RCC 7860 (cell line): ENCODE measurements at places on chromosomes 2 and 18.

GRCh38 chr2:233449081-233449901, 95.0 kb downstream of the DGKD start:
- DNase-seq, result no peak

- DNase-seq, result no peak
Observed at GRCh38 chr2:178449700-178450523, 1.1 kb downstream of the PRKRA start.

- no peak for DNase-seq
Observed at GRCh38 chr2:230226051-230226551, 565 bp downstream of the SP140 start.

DNA sequence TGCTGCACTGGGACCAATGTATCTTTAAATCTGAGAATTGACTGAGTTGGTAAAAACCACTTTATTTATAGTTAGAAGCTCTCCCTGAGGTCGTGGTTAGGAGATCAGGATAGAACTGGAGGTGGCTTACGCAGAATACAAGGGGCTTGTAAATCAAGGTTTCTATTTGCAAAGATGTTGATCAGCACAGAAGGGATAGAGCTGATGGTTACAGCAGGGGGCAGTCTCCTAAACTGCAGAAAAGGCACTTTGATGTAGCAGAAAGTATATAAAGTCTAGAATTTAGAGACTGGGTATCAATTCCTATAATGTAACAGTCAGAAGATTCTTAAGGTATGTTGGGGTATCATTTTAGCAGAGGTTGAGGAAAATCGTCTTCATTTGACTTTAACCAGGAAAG, 25.2 kb upstream of the ACVR1 start:
- no peak for DNase-seq

- DNase-seq, result peak; percentile 50
Observed at GRCh38 chr2:168198476-168199207, 48.8 kb downstream of the STK39 start.

DNA sequence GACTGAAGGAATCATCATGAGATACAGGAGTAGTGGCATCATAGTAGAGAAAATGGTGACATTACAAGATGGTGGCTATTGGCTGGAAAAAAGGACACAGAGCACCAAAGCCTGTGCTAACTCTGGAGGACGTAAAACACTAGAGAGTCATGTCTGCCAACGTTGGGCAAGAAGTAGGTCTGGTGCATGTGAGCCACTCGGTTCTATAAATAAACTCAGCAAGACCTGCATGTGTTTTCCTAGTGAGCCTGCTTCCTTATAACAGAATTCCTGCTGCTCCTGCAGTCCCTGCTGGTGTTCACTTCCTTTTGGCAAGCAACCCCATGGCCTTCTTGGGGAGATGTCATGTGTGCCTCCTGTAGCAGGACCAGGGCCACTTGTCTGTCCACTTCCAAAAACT, 325.2 kb downstream of the OSR1 start:
- no peak for DNase-seq

DNA sequence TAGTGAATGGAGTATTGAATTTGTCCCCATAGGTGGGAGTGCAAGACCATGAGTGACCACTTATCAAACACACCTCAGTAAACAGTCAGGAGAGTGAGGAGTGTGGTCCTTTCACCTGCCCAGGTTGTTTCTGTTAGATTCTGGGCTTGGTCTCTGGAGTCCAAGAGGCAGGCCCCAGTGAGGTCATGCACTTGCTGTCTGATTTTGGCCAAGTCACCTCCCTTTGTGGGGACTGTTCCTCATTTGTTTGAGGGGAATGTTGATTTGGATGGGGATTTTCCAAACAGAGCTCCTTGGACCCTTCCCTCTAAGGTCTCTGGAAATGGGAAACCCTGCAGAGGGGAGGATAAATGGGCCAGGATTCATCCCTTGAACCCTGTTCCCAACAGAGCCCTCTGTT, 7.3 kb downstream of the IL1RN start:
- no peak for DNase-seq

DNA sequence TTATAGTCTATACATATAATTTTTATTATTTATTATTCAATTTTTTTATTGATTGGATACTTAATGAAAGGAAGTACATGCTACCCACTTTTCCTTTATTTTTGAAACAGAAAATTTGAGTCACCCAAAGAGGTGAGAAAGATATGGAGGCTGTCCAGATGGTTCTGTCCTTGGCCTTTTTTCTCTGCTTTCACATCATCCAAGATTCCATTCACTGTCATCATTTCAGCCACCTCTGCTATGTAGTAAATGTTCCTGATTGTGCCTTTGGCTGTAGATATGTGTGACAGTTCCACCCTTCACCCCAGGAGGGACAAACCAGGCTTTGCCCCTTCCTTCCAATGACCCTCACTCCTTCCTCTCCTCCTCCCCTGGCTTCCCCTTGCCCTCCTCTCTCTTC, 675.7 kb upstream of the ID2 start:
- DNase-seq, result no peak

DNA sequence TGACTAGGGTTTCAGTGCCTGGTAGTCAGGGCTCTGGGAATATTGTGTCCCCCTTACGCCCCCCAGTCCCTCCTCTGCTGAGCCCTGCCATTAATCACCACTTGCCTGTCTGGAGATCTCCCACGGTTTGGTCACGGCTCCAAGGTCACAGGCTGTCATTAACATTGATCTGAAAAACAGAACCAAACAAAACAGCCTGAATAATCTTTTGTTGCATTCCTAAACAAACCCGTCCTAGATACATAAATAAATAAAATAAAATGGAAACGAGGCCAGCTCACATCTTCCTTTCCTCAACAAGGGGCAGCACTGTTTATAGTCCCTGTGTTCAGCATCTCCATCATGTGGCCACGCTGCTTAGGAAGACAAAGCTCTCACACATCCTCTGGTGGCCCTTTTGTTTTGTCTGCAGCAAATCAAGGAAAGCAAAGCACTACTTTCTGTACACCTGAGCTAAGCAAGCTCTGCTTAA, 282.8 kb downstream of the AGPS start:
- no peak for DNase-seq

GRCh38 chr2:219496247-219496824, 2.4 kb upstream of the GMPPA start:
- no peak for DNase-seq

GRCh38 chr2:86037141-86037794, 68.4 kb downstream of the POLR1A start:
- peak; percentile 47 for DNase-seq

- DNase-seq, result no peak
Observed at GRCh38 chr2:25512707-25513106, 160.7 kb downstream of the DTNB start.

- peak; percentile 81 for DNase-seq
Observed at GRCh38 chr2:240369801-240370585, 65.5 kb upstream of the GPC1 start.

GRCh38 chr2:160838691-160839090, 321.5 kb upstream of the TANK start:
- DNase-seq, result no peak

DNA sequence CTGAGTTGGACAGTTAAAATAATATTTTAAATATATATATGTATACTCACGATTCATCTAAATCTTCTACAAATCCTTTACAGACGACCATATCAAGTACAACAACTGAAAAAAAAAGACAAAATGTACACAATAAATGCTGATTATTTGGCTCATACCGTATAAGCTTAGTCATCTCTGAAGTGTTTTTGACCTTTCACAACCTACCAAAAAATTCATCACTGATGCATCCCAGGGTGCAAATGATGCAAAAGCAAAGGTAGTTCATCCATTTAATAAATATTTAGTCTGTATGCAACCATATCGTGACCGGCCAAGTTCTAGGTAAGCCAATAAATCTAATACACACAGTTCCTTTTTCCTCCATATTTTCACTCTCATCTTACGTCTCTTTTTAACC, 1.1 kb downstream of the TMX3 start:
- DNase-seq, result no peak

- no peak for DNase-seq
Observed at GRCh38 chr2:101164021-101164420, 12.8 kb upstream of the TBC1D8 start.

DNA sequence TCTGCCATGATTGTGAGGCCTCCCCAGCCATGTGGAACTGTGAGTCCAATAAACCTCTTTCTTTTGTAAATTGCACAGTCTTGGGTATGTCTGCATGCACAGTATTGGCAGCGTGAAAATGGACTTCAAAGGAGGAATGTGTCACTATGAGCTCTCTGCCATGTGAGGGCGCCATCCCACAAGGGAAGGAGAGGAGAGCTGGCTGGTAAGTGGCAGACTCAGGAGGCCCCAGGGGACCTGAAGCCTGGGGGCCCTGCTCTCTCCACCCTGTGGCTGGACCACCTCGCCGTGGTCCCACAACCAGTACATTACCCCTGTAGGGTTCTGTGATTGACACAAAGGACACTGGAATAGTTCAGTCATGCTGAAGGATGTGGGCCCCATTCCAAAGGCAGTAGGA, 122.1 kb downstream of the RPIA start:
- no peak for DNase-seq

GRCh38 chr2:64137996-64138395, 6.2 kb downstream of the PELI1 start:
- no peak for DNase-seq

- DNase-seq, result peak; percentile 33
Observed at GRCh38 chr18:45690975-45691815, 32.8 kb upstream of the SLC14A1 start.

GRCh38 chr2:176892676-176893226, 319.8 kb upstream of the HNRNPA3 start:
- DNase-seq, result no peak

- no peak for DNase-seq
Observed at GRCh38 chr2:182540252-182540651, 113.4 kb upstream of the PDE1A start.

- DNase-seq, result no peak
Observed at GRCh38 chr18:21996351-21996826, 173.0 kb upstream of the GATA6 start.

- no peak for DNase-seq
Observed at GRCh38 chr2:232882505-232883115, 12.5 kb downstream of the SNORC start.

DNA sequence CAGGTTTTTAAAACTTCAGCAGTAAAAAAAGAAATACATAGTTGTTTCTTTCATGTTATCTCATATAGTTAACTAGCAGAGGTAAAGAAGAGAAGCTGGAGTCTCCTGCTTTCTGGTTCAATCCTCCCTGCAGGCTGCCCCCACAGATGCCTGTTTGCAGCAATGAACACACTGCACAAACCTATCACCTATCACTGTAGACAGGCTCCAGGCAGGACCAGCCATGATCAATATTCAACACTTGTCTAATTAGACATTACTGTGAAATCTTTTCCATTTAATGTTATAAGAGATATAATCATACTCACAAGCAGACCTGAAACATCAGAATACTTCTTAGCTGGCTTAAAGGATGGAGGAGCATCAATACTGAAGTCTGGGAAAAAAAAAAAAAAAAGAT, 19.8 kb downstream of the INO80C start:
- no peak for DNase-seq

DNA sequence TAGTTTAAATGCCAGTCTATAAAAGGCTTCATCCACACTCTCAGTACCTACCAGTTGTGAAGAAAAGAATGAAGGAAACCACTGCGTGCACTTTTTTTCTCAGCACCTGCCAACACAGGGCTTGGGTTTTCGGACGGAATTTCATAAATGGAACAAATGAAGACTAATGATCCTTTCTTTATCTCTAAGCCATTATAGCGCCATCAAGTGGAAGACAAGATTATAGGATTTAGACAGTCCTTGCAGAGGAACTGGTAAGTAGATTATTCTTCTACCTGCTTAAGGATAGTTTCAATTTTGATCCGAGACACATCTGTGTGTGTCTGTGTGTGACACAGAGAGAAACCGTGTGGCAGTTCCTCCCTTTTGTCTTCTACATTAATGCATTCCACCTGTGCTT, 245.6 kb downstream of the NRXN1 start:
- DNase-seq, result no peak

GRCh38 chr18:24915547-24915946, 436.4 kb downstream of the ZNF521 start:
- no peak for DNase-seq

DNA sequence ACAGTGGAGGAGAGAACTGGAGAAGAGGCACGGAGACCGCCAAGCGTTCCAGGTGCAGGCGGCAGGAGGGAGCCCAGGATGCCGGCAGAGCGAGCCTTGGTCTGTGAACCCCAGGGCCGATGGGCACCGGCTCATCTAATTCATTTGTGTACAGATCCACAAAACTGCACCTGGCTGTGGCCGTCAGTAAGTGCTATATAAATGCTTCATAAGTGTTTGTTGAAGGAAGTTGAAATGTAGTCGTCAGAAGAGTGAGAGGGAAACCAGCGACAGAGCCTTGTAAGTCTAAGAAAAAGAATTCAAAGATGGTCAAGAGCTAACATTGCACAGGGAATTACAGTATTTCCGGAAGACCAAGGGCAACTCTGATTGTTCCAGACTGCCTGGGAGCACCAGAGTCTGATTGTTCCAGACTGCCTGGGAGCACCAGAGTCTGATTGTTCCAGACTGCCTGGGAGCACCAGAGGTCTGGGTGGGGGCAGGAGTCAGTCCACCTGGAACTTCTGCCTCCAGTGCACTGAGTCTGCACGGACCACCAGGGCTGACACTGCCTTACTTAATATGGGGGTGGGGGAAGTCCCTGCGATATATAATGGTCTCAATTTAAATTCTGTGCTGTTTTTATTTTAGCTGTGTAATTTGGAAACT, 112.3 kb downstream of the BCL2 start:
- DNase-seq, result no peak

DNA sequence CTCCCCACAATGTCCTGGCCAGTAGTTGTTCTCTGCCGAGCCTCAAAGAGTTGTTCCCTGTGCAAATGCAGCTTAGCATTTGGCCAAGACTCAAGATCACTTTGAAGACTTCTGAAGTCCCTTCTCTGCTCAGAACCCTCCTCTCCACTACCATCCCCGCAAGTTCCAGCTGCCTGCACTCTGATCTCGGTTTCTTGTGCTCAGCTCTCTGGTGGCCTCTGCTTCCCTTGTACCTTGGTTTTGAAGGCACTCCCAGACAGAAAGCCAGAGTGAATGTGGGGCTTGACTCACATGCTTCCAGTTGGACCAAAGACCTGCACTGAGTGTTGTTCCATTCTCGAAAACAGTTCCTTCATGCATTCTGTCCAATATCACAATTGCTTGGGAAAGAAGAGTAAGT, 28.6 kb downstream of the CRACDL start:
- DNase-seq, result no peak

DNA sequence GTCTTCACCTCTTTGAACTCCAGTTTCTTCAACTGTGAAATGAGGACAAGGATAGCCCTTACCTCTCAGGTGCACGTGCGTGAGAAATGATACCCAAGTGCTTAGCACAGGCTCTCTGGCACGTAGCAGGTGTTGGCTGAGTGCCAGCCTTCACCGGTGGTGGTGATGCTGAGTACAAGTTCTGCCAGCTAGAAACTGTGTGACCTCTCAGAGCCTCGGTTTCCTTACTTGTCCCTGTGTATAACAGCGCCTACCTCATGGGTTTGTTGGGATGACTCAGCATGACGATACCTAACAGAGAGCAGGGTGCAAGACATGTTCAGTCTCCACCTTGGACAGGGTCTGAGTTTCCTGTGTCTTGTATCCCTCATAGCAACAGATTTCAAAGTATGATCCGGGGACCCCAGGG, 205.1 kb downstream of the TNS1 start:
- peak; percentile 76 for DNase-seq
